Epithelial cell of esophagus (primary cell): ENCODE measurements at places on chromosomes 11 and 22.

- DNase-seq = no peak
Observed at GRCh38 chr22:24285245-24285644, 14.6 kb downstream of the SPECC1L start.

DNA sequence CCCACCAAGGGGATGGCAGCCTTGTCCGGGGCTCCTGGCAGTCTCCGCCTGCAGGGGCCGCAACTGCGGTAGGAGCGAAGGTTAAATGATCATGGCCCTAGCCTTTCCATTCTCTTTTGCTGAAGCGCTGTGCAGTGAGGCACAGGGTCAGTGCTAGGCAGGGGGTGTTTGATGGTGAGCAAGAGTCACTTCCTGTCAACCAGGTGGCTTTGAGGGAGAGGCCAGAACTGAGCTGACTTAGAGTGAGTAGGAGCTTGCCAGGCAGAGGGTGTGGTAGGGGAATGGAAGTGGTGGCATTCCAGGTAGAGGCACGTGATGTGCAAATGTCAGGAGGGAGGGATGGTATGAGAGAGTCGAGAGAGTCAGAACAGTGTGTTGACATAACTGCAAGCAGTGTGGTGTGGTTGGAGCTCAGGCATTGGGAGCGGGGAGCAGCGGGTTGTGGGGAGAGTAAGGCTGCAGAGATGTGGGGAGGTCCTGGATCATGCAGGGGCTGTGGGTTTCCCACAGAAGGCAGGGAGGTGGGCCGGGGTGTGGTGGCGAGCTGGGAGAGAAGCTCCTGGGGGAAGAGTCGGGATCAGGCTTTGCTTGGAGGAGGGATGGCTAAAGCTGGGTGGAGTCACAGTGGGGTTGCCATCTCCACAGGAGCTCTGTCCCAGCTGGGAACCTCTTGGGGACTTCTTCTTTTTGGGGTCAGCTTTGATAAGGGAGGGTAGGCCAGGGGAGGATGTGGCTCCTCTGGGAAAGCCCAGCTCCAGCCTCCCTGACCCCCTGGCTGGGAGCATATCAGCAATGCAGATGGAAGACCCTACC is 33.3 kb downstream of the AMPD3 start:
- peak; percentile 98 for DNase-seq

DNA sequence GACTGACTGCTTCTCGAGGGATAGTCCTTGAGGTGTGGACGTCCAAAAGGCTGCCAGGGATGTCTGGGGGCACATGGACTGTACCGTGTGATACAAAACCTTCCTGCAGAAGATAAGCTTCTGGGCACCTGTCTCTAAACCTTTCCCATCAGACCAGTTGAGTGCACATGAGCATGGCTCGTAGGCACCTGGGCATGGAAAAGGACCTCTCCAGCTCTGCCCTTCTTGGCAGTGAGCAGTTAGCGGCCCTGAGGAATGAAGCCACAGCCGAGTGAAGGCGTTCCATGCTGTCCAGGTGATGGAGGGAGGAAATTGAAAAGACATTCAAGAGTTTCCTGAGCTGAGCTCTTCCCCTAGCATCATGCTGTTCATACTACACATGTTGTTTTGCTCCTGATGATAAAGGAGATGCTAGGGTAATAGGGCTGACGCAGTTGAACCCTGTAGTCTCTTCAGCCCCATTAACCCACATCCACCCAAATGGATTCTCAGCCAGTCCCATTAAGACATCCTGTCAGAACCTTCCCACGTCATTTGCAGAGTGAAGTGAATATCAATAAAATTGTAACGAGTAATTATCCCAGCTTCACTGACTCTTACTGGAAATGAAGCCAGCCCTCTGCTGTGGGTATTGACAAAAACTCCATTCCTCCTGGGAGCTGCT is 138.6 kb downstream of the KIRREL3 start:
- DNase-seq = no peak

GRCh38 chr22:24405631-24406321 is 21.6 kb upstream of the ADORA2A start:
- DNase-seq = no peak

GRCh38 chr22:30921108-30921507 is 47.5 kb downstream of the MORC2 start:
- DNase-seq = peak; percentile 57

DNA sequence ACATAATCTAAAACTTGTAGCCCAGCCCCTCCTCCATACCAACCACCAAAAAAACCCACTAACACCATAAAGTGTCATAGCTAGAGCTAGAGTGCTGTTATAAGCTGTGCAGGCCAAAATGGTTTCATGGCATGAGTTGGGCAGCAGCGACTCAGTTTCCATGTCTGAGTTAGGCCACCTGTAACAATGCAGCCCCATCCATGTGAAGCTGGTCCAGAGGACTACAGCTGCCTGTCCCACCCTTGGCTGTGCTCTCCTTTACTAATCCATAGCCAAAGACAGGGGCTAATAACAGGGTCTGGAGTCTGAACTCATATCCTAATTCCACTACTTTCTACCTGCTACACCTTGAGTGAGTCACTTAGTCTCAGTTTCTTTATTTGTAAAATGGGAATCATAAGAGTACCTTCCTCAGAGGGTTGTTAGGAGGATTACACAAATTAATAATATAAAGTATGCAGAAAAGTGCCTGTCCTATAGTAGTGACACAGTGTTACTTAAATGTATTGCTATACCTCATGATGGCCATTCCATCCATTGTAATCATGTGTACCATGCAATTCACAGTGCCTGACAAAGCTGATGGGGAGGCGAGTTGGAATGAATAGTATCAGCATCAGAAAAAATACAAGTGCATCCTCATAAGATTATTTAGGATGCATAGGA is 20.6 kb downstream of the KCNQ1OT1 start:
- DNase-seq = no peak

DNA sequence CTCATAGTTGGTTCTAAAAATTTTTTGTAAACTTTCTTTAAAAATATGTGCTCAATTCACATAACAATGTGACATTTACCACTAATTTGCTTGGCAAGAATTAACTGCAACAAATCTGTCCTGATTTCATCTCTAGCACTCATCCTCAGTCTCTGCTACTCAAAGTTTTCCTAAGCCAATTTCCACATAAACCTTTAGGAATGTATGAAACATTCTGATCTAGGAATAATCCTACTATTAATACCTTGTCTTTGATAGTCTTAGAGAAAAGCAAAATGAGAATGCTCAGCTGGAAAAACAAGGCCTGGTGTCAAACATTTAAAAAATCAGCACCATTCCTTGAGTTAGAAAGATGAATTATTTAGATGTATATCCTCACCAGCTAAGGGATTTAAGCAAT is 114.3 kb downstream of the CD44 start:
- no peak for DNase-seq

- DNase-seq = no peak
Observed at GRCh38 chr22:38623351-38623750, 32.8 kb downstream of the FAM227A start.

- DNase-seq = peak; percentile 92
Observed at GRCh38 chr11:77559686-77560401, 29.9 kb upstream of the AQP11 start.

DNA sequence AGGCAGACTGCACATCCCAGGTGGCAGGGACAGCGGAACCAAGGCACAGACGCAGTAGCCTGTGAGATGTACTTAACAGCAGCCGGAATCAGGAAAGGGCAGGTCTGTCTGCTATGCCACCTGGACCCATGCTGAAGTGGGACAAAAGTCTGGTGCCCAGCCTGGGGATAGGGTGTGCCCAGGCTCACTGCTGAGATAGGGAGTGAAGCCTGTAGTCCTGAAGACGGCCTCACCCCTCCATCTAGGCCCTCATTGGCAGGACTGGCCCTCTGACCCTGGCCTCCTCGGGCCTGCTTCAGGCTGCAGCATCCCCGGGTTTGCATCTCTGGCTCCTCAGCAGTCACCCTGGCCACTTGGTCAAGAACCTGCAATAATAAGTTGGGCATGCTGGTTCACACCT is 32.4 kb upstream of the TSKU start:
- no peak for DNase-seq
